ENCODE measurements at places on chromosomes 1 and 21.

DNA sequence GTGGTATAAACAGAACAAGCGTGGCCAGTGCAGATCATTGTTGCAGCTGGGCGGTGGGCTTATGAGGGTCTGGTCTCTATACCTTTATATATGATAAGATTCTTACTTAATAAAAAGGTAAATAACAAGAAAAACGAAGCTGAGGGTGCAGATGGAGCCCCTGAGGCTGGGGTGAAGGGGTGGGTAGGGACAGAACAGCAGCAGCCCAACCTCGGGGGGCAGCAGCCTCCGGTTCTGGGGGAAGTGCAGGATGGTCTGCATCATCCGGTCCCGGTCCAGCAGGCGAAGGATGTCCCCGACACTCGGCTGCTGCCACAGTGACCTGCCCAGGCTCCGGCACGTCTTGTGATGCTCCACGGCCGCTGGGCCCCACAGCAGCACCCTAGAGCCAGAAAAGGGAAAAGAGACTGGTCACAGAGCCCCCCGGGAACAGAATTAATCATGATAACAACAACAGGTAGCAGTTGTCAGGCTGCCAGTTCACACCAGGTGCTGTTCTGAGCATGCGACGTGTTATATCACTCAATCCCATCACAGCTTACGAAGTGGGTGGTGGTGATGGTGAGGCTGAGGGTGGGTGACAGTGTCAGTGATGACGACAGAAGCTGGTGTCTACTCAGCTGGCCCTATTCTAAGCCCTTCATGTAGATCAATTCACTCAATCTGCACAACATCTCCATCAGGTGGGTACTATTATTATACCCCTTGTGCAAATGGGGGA is 35.5 kb downstream of the MRAP start:
- no peak for DNase-seq

DNA sequence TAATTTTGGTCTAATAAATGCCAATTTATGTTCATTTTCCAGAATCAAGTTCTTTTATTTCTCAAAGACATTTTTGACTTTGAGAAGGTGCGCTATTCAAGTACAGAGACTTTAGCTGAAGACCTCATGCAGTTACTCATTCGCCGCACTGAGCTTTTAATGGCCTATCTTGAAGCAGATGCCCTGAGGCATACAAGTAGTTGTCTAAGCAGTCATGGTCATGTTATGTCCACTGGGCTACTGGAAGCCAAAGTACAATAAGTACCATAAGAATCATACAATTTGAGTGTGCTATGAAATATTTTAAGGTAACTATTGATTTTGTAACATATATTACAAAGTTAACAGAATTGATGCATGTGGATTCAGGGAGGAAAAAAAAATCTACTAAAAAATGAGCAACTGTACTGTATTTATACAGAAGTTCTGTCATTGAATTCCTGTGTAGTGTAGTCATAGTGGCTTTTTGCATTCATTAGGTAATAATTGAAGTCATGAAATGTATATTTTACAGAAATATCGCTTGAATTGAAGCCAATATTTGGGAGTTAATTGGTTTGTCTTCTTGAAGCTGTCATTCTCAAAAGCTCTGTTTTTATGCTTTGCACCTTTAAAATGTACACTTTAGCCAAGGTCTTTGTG is 13.5 kb upstream of the NEXN start:
- DNase-seq = no peak

GRCh38 chr1:84632673-84633434 is 57.4 kb downstream of the SSX2IP start:
- no peak for DNase-seq

GRCh38 chr1:155000411-155000725 is 2.2 kb upstream of the ZBTB7B start:
- DNase-seq = no peak

DNA sequence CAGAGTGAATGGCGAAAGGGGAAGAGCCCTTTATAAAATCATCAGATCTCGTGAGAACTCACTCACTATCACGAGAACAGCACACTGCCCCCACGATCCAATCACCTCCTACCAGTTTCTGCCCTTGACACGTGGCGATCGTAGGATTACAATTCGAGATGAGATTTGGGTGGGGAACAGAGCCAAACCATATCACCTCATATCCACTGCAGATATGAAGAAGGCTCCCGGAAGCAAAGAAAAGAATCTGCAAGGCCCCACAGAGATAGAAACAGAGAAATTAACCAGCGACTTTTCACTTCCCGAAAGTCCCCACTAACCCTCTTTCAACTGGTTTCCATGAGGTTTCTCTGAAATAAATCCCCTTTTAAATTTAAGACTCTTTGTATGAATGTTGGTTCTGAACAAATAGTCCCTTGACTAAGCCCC is 86.2 kb upstream of the IRF2BP2 start:
- DNase-seq = no peak

- DNase-seq = no peak
Measured at GRCh38 chr1:155514582-155515187, 47.9 kb downstream of the ASH1L start.

DNA sequence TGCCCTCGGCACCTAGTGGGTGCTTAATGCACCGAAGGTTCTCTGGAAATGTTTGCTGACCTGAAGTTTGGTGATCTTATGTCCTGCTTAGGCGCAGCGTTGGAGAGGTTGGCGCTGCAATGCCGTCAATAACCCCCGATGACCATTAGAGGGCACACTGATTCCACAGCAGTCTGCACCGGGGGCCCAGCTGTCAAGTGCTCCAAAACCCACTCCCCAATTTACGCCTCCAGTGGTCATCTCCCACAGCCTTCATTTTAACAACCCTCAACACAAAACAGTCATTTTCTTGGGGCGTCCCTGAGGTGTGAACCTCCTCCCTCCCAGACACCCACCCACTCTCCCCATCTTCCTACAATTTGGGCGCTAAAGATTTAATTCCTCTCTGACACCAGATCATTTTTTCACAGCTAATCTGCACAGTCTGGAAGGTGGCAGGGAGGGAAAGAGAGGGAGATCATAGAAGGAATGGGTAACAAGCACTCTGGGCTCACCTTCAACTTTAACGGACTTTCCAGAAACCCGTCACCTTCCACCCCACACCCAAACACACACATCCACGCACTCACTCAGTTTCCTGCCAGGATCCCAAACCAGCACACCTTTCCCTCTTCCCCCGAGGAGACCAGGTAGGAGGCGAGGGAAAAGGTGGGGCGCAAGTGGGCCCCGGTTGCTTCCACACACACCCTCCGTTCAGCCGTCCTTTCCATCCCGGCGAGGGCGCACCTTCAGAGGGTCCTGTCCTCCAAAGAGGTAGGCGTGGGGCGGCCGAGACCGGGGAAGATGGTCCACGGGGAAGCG is 570 bp upstream of the NPR1 start:
- no peak for DNase-seq

DNA sequence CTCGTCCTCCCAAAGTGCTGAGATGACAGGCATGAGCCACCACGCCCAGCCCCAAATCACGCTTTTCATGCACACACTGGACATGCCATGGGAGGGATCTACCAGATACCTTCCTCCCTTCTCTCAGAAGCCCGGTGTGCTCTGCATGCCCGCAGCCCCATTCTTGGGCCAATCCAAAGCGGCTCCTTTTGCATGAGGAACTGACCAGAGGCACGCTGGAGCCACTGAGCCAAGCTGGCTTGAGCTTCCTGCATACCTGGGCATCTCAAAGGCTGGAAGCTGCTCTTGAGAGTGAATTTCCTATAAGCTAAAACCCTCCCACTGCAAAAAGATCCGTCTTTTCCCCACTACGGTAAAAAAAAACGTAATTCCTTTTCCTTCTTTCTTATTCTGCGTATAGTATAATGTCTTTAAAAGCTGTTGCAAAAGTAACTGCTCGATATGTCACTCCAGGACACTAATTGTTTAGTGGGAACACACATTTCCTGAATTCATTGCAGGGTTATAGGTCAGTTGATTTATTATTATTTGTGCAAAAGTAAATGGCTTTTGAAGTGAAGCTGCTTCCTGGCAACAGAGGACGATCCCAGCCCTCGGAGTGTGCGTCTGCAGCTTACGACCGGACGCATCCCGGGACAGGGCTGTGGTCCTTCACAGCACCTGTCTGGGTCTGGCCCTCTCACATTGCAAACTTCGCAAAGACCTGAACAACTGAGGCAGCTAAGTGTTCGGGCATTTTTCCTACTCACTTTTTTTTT is 61.8 kb upstream of the ETS2 start:
- DNase-seq = no peak

DNA sequence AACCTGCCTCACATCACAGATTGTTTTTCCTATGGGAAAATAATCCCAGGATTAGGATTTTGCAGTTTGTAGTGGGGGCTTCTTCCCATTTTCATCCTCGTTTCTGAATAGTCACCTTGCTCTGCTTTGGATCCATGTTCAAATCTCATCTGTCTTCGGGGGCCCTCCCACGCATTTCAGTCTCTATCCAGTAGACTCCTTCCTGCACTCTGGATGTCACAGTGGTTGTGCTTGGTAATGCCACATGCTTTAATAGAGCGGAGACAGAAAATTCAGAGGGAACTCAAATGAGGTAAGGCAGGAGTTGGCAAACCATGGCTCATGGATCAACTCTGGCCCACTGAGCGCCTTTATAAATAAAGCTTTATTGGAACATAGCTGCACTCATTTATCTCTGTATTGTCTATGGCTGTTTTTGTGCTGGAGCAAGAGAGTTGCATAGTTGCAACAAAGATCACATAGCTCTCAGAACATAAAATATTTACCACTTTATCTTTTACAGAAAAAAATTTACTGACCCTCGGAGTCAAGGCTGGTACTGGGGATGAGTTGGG is 101.0 kb downstream of the SPATA46 start:
- DNase-seq = no peak

GRCh38 chr1:19949016-19949415 is 25.6 kb upstream of the PLA2G2E start:
- DNase-seq = no peak

DNA sequence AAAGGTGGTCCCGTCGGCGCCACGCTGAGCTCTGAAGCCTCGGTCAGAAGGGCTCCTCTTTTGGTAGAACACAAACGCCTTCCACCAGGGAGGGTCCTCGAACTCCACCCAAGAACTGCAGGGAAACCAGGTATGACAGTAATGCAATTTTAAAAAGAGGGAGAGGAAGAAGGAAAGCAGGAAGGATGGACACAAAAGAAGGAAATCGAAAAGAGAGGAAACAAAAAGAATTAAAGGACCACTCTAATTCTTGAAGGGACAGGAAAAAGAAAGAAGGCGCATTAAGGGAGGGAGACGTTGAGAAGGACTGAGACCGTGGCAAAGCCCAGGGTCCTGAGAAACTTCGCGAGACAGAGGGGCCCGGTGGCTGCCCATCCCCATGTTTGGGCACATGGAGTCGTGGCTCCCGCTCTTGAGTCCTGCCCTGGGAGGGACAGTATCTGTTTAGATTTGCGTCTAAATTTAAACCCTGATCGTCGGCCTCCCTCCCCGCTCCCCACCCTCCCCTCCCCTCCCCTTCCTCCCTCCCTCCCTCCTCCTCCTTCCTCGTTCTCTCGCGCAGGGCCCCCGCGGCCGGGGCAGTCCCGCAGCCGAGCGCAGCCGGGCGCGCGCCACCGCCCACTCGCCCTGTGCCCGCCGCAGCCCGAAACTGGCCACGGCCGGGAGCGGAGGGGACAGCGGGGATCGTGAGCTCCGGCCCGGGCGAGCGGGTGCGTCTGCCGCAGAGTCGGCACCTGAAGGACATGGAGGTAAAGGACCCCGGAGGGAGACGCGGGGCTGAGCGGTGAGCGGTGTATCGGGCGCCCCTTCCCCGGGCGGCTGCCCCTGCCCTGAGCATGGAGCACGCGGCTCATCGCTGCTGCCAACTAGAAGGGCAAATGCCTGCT is at the start of gene RCSD1:
TSS of gene RCSD1 (plus strand) at position 552 of the 887 bp plus-strand sequence. CDS start at position 744, 192 bp downstream.
- DNase-seq = no peak
